ENCODE measurements at places on chromosomes 11 and 22.

- no peak for DNase-seq
These were observed 3.1 kb upstream of the EHD1 start for GRCh38 chr11:64881476-64881875.

DNA sequence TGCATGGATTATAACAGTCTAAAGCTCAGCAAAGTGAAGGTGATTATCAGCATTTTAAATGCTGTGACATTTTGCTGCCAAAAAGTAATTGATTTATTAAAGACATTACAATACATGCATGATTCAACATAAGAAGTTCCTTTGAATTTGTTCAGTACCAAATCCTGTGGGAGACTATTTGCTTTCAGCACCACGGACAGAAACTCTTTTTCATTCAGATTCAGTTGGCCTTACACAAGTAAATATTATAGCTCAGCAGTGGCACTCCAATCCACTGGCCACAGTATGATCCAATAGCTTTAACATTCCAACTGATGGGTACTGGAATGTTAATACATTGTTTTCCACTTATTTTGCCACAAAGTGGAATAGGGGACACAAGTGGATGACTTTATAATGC is 806.7 kb downstream of the NTM start:
- no peak for DNase-seq

DNA sequence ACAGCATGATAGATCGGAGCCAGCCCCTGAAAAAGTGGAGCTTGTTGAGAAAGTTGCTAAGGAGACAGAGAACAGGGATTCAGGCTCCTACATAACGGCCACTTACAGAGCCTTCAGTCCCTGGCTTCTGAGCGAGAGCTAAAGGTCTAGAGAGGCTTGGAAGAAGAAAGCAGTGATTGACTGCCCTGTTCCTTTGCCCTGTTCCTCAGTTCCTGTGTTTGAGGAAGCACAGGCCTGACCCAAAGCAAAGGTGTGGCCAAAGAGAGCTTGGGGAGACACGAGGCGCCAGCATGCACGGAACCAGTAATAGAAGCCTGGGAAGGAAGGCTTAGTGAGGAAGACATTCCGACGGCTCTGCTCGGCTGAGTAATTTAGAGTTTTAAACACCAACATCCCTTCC is 74.1 kb upstream of the CSNK2A3 start:
- DNase-seq = no peak

DNA sequence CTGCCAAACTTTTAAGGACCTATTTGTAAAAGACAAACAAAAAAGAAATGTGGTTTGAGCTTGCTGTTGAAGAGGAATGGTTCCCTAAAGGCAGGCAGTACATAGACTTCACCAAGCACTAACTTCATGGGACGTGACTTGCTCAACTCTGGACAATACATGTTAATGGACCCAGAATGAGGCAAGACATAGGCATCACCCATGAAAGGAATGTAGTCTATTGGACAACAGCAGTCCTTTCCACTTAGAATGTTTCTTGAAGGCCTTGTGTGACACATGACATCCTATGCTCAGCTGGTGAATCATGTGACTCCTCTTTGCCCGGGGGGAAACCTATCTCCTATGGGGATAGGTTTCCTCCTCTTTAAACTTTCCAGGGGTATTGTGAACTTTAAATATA is 246.4 kb upstream of the BLID start:
- DNase-seq = no peak

DNA sequence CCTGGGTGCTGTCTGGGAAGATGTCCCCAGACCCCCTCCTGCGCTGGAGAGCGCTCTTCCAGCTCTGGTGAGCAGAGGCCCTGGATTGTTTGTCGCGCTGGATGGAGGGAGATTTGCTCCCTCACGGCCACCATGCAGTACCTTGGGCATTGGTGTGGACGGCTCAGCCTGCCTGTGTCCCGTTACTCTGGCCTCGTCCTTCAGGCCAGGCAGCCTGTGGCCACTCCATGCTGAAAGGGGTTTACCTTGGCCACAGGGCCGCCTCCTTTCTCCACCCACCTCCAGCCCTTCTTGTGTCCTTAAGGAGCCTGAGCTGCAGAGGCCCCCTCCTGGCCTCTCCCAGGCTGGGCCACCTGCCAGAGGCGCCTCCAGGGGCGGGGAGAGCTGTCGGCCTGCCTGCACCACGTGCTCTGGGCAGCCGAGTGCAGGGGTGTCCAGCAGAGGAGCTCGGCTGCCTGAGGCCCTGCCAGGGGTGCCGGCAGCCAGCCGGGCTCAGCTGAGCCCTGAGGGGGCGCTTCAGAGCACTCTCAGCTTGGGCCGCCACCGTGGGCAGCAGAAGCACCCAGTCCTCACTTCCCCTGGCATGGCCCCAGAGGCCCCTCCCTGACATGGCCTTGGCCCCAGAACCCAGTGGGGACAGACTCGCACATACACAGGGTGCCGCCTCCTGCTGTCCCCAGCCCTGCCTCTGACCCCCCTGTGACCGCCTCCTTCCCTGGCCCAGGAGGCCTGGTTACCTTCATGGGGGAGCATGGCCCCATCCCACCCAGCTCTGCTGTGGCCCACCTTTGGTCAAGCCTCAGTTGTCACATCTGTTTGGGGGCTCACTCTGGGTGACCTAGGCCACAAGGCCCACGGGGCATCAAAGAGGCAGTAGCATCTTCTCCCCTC is 3.4 kb downstream of the CCND1 start:
- no peak for DNase-seq

GRCh38 chr11:118321386-118322082 is 17.0 kb downstream of the CD3E start:
- no peak for DNase-seq

GRCh38 chr11:126597041-126597440 is 241.6 kb downstream of the ST3GAL4 start:
- DNase-seq = no peak

- no peak for DNase-seq
These were observed 12.9 kb downstream of the RELT start for GRCh38 chr11:73389134-73389525.

DNA sequence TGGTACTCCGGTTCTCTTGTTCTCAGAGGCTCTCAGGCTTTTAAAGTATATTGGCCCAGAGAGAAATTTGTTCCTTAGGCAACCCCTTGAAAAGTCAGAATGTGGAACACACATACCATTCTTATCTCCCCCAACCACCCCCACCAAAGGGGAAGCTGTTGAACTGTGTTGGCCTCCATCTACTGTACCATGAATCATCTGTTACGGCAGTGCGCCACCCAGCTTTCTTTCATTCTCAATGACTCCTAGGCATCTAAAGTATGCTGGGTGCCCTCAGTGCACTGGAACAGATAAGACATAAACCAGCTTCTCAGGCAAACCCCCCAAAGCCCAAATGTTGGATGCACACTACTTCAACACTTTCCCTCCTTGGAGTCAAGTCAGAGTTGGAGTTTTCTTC is 696.2 kb upstream of the TENM4 start:
- DNase-seq = no peak

- no peak for DNase-seq
These were observed 16.0 kb upstream of the TMA7B start for GRCh38 chr22:39943953-39944872.

GRCh38 chr11:17287058-17287457 is 10.5 kb downstream of the NUCB2 start:
- no peak for DNase-seq

GRCh38 chr11:104094576-104094975 is 58.1 kb downstream of the DDI1 start:
- DNase-seq = no peak
